ENCODE measurements at places on chromosomes 1 and 21.

- no peak for DNase-seq
Observed at GRCh38 chr1:106907795-106908194, 148.7 kb upstream of the PRMT6 start.

DNA sequence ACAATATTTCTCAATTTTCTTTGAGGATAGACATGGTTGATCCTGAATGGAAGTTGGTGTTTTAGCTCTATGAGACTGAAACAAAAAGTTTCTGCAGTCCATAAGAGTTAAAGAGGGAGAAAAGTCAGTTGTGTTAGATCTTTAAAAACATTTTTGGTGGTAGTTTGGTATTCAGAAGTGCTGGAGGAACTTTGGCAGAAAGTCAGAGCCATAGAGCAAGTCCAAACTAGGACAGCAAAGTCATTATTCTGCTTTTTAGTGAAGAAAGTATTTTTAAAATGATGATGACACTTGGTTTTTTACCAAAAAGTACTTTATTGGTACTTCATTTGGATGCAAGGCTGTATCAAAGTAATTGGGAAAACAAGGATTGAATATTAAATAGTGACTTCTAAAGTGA is 41.8 kb downstream of the FNBP1L start:
- no peak for DNase-seq

GRCh38 chr1:173937062-173937461 is 19.9 kb upstream of the SERPINC1 start:
- DNase-seq = no peak

- DNase-seq = no peak
Observed at GRCh38 chr1:195763146-195763906, 844.9 kb downstream of the KCNT2 start.

DNA sequence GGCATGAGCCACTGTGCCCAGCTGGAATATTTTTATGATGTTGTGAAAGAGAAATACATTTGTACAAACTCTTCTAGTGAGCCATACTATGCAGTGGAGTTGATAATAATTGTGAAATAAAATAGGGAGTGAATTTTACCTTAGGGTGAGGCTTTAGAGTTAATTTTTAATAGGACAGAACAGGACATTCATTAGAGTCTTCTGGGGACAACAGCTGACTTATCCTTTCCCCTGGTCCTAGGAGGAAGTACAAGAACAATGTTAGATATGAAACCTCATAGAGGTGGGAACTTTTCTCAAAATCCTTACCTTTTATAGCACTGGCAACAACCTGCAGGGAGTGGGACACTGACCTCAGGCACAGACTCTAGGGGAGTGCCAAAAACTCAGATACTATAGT is 21.9 kb downstream of the HAO2 start:
- DNase-seq = no peak

DNA sequence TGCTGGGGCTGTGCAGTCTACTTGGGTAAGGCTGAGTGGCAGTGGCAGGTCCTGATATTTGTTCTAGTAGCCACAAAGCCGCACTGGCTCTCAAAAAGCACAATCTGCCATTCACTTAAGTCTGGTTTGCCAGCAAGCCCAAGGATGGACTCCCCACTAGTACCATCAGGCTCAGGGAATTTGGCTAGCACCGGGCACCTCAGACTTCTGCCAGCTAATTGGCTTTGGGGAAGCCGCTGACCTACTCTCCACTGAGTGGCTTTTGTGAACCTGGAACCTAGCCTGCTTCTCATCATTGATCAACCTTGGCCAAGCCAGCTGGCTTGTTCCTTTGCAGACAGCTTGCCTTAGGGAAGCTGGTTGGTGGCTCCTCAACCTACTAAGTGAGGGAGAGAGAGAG is 83.1 kb downstream of the ESRRG start:
- DNase-seq = no peak

DNA sequence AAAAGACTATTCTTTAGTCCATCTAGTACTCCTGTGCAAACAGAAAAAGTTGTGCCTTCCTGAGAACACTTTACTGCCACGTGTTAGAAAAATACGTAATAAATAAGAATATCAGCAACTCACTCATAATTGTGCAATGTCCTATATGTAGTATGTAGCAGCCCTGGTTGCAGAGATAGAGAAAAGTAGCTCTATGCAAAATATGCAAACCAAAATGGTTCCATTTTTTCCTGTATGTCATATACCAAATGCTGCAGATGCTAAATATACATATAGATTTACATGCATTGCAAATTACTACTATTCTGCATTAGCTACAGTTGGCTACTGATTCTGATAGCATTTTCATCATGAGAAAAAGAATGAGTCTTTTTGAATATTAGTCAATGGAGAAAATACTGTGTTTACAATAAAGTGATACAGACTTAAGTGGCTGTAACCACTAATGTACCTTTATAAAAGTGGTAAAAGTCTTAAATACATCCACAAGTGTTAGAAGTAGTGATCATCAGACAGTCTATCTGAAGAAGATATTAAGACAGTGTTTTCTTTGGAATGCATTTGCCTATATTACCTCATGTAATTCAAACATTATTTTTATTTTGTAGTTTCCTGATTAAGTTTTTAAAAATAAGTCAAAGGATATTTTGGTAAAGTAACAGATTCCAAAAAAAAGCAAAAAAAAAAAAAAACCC is 19.8 kb downstream of the NME7 start:
- DNase-seq = no peak

- no peak for DNase-seq
Observed at GRCh38 chr1:180916771-180917170, 4.1 kb downstream of the KIAA1614 start.

DNA sequence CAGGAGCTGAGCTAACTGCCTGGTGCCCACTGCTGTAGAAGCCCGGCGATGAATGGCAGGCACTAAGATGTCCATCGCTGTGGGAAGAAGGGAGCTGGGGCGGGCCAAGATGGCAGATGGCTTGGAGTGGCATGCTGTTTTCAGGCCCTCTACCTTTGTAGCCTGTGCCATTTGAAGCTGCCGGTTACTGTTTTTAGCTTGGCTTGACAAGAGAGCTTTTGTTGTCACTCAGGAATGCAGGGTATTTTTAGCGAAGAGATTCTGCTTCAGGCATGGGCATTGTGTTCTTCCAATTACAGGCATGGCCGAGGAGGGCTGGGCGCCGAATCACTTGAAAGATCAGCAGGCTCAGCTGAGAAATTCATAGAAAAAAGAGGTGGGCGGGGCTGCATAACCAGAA is 348.7 kb downstream of the RPS6KC1 start:
- no peak for DNase-seq

DNA sequence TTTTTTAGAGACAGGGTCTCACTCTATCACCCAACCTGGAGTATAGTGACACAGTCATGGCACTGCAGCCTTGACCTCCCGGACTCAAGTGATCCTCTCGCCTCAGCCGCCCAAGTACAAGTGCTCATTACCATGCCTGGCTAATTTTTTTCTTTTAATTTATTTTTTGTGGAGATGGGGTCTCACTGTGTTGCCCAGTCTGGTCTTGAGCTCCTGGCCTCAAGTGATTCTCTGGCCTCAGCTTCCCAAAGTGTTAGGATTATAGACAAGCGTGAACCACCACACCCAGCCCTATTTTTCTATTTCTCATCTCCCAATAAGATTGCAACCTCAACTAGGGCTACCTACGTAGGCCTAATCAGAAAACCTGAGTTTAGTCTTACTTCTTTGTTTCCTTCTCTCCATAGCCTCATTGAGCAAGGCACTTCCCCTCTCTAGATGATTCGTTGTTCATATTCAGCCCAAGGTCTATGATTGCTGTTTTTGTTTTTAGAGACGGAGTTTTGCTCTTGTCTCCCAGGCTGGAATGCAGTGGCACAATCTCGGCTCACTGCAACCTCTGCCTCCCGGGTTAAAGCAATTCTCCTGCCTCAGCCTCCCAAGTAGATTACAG is 1.1 kb upstream of the KPNA6 start:
- DNase-seq = no peak

DNA sequence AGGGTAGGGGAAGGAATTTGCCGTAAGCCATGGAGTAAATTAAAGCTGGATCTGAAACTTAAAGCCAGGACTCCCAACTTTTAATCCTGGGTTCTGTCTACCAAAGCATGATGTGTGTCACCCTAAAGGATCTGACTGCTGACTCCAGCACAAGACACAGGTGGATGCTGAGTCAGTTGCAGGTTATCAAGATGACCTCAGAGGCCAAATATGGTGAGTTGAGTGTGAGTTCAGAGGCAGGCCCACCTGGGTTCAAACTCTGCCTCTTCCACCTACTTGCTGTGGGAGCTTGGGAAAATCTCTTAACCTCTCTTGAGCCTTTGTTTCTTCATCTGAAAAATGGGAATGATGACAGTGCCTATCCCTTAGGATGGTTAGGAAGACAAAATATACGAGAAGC is 16.7 kb upstream of the LDLRAP1 start:
- DNase-seq = no peak

DNA sequence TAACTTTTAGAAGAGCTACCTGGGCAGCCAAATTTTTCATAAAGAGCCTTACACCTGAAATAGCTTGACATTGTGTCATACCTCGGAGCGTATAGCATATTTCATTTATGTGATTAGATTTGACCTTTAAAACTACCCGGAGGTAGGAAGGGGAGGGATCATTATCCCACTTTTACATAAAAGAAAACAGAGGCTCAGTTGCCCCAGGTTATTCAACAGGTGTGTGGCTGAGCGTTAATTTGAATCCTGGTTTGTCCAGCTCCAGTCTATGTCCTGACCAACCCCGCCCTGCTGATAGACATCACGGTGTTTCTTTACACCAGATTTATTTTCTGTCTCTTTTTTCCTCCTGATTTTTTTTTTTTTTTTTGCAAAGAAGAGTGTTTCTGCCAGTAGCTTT is 39.7 kb downstream of the PBX1 start:
- no peak for DNase-seq

- no peak for DNase-seq
Observed at GRCh38 chr1:243477731-243478290, 222.0 kb downstream of the SDCCAG8 start.

- DNase-seq = no peak
Observed at GRCh38 chr1:248805876-248806275, 19.8 kb downstream of the SH3BP5L start.

GRCh38 chr1:234083460-234083859 is 179.0 kb downstream of the SLC35F3 start:
- DNase-seq = no peak

Data from activated T-helper 1 cell treated with anti-CD3 and anti-CD28 coated beads, Interleukin-2, amount 50 U/mL, for 16 hours (primary cell).